ENCODE measurements at places on chromosomes 6 and 20. TPM values are rescaled to one million over a fixed set of nuclear protein-coding genes. Genes with fewer than 3 reads are reported as not detected.
A peak's percentile ranks its signal among the peaks of the same experiment; 100 is the strongest.

- H3K27ac ChIP-seq = no peak overlapping the region
- DNase-seq = no peak
- no peaks in the 10 kb centered on the region for H3K36me3 ChIP-seq
- H3K4me3 ChIP-seq = no peak overlapping the region
- no peaks in the 10 kb centered on the region for H3K4me1 ChIP-seq
Measured at GRCh38 chr6:16354692-16355091, 116.3 kb downstream of the GMPR start.

DNA sequence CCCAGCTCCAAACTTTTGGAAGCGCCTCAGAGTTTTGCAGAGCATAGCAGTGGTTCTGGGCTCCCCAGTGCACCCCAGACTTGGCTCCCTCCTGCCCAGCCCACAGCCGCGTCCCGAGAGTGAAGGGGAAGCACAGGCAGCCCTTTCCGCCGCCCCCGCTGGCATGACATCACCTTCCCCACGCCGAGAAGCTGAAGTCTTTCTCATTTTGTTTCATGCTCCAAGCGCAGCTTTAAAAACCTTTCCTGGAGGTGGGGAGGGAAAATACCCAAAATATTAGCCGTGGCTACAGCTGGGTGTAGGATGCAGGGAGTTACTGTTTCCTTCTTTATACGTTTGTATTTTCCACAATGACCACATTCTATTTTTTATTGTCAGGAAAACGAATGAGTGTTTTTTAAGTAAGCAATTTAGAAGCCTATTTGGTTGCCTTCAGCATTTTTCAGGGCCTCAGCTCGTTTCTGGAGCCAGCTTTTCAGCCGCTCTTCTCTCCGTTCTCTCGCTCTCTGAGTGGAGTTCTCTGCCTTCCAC, 72.9 kb downstream of the SNX5 start:
- H3K27me3 ChIP-seq = no peaks in the 10 kb centered on the region
- no peak for DNase-seq
- peaks cover 5% of the 10 kb centered on the region for H3K4me1 ChIP-seq

DNA sequence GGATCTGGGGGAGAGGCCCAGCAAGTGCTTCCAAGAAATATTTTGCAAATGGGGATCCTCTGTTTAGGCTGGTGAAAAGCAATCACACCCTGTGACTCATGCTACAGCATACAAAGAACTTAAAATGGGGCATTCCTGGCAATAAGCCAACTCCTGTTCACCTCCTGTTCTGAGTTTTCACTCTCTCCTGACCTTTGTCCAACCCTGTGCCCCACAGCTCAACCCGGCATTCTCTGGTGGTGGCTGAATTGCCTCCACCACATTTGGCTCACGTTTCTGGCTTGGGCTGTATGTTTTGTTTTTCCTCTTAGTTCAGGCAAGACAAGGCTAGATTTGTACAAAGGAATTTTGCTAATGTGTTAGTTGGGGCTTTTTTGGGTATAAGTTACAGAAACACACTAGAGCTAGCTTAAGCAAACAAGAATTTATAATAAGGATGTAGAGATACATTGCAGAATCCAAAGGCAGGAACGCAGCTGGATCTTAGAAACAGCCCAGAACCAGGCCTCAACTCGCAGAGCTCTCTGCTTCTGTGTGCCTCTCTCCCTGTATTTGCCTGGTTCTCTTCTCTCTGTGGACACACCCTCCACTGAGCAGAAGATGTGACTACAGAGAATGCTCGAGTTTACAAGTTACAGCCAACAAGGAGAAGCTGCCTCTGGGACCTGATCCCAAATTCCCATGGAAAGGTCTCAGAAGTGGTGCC, 9.4 kb downstream of the ABCC10 start:
- peak; percentile 85 for DNase-seq
- H3K4me3 ChIP-seq = no peak overlapping the region
- peaks cover 25% of the 10 kb centered on the region for H3K4me1 ChIP-seq
- H3K36me3 ChIP-seq = peaks cover 48% of the 10 kb centered on the region

DNA sequence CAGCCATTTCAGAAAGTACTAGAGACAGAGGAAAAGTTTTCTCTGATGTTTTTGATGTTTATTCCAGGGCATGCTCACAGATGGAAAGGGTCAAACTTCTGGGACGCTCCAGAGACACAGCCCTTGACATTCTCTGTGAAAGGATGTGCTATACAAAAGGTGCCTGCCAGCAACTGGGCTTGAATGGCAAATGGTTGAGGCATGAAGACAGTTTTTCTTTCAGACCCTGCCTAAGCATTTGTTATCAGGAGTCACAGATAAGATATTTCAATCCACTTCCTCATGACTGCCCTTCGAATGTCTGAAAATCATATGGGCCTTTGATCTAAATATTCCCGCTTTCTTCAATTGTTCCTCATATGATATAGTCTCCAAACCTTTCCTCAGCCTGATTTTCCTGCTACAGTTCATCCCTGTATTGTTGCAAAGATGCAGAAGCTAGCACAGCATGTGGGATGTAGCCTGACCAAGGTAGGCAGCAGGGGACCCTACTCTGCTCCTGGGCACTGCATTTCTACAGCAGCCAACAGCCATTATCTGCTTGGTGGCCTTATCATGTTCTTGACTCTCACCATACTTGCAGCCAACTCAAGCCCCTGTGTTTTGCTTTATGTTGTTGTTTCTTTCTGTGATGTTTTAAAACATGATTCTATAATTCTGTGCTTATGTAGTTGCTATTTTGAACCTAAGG, 14.6 kb upstream of the TXLNB start:
- no peaks in the 10 kb centered on the region for H3K36me3 ChIP-seq
- H3K4me1 ChIP-seq = peaks cover 5% of the 10 kb centered on the region
- H3K4me3 ChIP-seq = no peak overlapping the region
- no peak overlapping the region for H3K27ac ChIP-seq
- no peaks in the 10 kb centered on the region for H3K27me3 ChIP-seq
- no peak for DNase-seq

Gene ADGB
- polyA plus RNA-seq = 0.06 TPM

Gene HLA-DOA
- 7.5 TPM for polyA plus RNA-seq

Gene C6orf52
- polyA plus RNA-seq = 12.7 TPM

Gene CTSZ
- 89.9 TPM for polyA plus RNA-seq
